ENCODE measurements at places on chromosomes 12 and 14.
A peak's percentile ranks its signal among the peaks of the same experiment; 100 is the strongest.

GRCh38 chr12:64946132-64946829, 121.8 kb downstream of the TBC1D30 start:
- DNase-seq: no peak

GRCh38 chr12:82966001-82966559, 279.4 kb downstream of the TMTC2 start:
- no peak for DNase-seq

DNA sequence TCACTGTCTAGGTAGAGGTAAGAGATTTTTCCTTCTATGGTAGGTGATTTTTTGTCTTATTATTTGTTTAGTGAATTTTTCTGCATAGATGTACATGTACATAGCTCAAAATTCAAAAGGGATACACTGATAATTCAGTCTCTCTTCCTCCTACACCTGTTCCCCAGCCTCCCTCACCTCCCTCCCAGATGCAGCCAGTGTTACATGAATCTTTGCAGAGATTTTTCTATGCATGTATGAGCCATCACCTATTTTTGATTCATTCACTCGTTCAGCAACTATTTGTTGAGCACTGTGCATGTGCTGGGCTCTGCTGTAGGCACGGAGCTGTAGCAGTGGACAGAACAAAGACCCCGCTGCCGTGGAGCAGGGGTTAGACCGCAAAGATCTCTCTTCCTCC, 218.9 kb downstream of the AACS start:
- DNase-seq: no peak

GRCh38 chr14:29462321-29462720, 465.3 kb downstream of the PRKD1 start:
- no peak for DNase-seq

- DNase-seq: peak; percentile 4
Measured at GRCh38 chr14:64137657-64138290, 156.4 kb downstream of the ESR2 start.

DNA sequence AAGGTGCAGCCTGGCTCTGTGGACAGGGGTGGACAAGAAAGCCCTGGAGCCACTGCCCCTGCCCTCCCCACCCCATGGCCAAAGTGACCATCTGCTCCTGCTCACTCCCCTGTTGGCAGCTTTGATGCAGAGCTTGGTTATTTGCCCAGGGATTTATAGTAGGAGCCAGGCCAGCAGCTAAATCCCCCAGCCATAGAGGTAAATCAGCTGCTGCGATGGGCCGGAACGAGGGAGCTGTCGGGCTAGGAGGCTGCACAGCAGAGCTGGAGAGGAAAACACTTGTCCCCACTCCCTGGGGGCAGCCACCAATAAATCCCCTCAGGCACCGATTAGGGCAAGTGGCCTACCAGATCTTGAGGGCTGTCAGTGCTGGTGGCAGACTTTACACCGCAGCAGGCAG, 26.0 kb downstream of the SMUG1 start:
- no peak for DNase-seq

- no peak for DNase-seq
Measured at GRCh38 chr12:112848338-112848715, 56.8 kb downstream of the RPH3A start.

- DNase-seq: no peak
Measured at GRCh38 chr12:2354151-2354991, 301.6 kb downstream of the CACNA1C start.

GRCh38 chr12:55060470-55060869, 40.7 kb downstream of the NEUROD4 start:
- DNase-seq: peak; percentile 28

GRCh38 chr14:61381553-61381952, 60.2 kb downstream of the PRKCH start:
- no peak for DNase-seq

GRCh38 chr14:24426150-24426911, 3.1 kb downstream of the CBLN3 start:
- DNase-seq: no peak

DNA sequence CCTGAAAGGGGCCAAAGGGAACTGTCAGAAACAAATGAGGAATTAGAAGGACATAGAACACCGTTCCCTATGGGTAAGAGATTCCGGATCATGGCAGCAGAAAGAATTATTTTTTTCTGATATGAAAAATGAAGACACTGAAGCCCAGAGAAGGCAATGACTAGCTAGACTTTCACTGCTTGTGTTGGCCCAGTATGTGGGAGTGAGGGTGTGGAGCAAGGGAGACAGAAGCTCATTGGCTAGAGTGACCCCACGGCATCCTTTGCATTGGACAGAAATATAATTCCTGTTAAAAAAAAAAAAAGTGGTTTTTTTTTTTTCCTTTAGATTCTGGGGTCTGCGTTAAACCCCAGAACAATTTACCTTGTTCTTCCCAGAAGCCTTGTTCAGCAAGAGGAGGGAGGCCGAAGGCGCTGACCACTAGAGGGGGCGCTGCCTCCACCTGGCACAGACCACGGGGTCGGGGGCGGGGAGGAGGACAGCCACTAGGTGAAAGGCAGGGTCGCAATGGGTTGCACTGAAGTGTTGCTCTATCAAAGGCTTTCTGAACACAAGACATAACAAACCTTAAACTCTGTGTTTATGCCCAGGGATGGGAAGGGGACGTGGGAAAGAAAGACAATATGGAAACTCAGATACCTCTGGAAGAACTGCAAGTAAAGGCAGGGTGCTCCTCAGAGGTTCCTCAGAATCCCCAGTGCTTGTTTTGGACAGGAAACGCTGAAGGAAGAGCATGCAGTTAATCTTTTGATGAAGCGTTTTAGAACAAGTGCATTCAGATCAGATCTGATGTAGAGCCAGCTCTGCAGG, 156.8 kb downstream of the KCNA5 start:
- DNase-seq: peak; percentile 48

- DNase-seq: no peak
Measured at GRCh38 chr12:76939701-76940100, 60.9 kb upstream of the CSRP2 start.

- DNase-seq: peak; percentile 44
Measured at GRCh38 chr12:15532364-15532977, 210.2 kb downstream of the PTPRO start.

DNA sequence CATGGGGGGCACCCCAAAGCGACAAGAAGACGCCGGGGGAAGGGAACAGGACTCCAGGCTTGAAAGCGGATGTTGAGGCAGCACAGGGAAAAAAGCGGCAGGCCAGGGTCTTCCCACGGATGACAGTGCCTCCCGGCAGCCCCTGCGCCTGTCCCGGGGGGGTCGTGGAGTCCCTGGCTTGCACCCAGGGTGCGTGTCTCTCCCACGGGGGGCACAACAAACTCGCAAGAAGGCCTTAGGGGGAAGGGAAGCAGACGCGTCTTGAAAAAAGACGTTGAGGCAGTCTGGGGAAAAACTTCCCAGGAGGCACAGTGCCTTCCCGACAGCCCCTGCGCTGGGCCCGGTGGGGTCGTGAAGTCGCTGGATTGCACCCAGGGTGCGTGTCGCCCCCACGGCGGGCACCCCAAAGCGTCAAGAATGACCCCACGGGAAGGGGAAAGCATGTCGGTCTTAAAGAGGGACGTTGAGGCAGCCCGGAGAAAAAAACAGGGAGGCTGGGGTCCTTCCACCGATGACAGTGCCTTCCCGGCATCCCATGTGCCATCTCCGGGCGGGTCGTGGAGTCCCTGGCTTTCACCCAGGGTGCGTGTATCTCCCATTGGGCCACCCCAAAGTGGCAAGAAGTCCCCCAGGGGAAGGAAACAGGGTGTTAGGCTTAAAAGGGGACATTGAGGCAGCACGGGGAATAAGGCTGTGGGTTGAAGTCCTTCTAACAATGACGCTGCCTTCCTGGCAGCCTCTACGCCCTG, 159.9 kb upstream of the ALG10B start:
- DNase-seq: no peak

GRCh38 chr12:3679831-3680230, 73.1 kb downstream of the CRACR2A start:
- DNase-seq: no peak

DNA sequence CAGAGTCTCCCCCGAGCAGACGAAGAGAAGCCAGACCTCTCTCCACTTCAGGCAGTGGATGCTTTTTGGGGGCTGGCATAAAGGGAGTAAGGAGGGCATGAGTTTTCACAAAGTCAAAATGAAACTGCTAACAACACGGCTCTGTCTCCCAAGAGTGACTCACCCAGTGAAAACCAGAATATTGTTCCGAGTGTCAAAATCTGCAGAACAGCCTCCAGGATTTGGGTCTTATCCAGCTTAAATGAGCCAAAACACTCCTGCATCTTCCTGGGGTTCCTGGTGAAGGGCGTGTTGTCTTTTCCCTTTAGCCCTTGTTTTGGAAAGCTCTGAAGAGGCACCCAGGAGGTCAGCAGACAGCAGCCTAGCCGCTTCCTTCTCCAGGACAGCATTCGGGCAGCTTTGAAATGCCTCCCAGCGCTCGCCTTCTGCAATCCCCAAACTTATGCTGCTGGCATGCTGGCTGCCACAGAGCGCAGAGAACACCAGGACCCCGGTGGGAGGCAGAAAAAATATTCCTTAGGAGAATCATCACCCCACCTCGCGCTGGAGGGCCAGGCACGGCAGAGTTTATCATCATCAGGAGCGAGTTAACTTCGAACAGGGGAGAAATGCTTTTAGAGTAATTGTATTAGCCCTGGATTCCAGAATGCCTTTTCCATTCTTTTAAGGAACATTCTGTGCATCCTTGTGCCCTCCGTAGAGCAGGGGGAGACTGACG, 117.7 kb upstream of the NCOR2 start:
- DNase-seq: peak; percentile 17

DNA sequence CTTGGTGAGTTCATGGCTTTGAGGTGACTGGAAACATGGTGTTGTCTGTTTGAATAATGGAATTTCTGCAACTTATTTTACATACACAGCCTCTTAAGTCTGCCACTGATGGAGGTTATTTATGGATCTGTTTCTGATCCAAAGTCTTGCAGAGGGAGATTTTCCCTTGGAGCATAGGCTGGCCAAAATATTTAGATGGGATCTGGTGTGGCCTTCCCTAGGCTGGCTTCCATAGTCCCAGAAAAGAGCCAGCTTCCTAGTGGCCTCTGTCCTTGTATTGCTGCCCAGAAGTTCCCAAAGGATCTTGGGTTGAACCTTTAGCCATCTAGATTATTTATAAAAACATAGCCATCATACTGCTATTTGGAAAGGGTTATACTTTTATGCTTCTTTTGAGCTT, 491.1 kb upstream of the RGS6 start:
- no peak for DNase-seq

GRCh38 chr14:92917041-92917940, 5.7 kb upstream of the CHGA start:
- no peak for DNase-seq

- DNase-seq: no peak
Measured at GRCh38 chr14:84390010-84390409, 1139.9 kb upstream of the FLRT2 start.

DNA sequence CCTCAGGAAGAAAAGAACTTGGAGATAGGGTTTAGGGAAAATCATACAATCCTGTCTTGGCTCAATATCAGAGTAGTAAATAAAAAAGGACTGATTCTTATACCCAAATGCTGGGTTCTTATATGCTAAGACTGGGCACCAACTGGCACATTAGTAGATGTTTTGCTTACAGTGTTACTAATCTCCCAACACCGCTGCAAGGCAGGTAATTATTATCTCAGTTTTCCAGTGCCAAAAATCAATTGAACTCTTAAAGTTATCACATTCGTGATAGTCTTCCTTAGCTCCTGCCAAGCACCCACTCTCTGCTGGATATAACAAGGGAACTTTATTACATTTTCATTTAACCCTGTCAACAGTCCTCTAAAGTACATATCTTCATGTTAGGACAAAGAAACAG, 25.0 kb upstream of the HIGD1C start:
- no peak for DNase-seq

- DNase-seq: no peak
Measured at GRCh38 chr14:104209985-104210816, 71.8 kb downstream of the KIF26A start.

- DNase-seq: no peak
Measured at GRCh38 chr14:61219673-61220072, 61.5 kb downstream of the TMEM30B start.

DNA sequence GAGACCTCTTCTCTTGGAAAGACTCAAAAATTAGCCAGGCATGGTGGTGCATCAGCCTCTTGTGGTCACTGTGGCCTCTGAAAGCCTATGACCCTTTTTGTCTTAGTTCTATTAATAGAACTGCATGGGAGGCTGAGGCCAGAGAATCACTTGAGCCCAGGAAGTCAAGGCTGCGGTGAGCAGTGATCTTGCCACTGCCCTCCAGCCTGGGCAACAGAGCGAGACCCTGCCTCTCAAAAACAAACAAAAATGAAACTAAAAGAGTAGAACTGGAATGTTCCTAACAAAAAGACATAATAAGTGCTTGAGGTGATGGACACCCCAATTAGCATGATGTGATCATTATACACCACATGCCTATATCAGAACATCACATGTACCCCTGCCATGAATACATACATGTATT, 197.0 kb upstream of the EEA1 start:
- DNase-seq: no peak

DNA sequence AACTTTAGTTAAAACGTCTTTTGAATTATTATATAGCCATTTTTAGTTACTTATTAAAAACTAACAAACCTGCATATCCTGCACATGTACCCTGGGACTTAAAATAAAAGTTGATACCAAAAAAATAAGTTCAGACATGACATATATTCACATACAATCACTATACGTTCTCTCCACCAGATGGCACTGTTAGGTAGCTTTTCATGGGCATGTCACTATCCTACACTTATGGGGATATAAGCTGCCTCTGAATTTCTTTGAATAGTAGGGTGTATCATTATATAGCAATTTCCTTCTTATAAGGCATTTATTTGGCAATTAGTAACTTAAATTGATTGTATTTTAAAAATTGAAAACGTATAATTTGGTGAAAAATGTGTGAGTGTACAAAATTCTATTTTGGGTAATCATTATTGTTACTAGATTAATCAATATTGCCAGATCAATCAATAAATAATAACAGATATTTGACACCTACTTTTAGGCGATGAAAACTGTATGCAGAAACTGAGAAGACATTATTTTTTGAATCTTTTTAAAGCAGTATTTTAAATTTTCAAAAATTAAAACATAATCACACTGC, 31.8 kb upstream of the OR10A7 start:
- peak; percentile 32 for DNase-seq

GRCh38 chr12:75583355-75583754, 71.9 kb upstream of the KRR1 start:
- DNase-seq: no peak

GRCh38 chr12:108821407-108822397, 35.7 kb downstream of the SSH1 start:
- peak; percentile 41 for DNase-seq

GRCh38 chr12:46089414-46090162, 99.2 kb upstream of the SCAF11 start:
- no peak for DNase-seq

- no peak for DNase-seq
Measured at GRCh38 chr14:65972891-65973290, 513.3 kb upstream of the CCDC196 start.

DNA sequence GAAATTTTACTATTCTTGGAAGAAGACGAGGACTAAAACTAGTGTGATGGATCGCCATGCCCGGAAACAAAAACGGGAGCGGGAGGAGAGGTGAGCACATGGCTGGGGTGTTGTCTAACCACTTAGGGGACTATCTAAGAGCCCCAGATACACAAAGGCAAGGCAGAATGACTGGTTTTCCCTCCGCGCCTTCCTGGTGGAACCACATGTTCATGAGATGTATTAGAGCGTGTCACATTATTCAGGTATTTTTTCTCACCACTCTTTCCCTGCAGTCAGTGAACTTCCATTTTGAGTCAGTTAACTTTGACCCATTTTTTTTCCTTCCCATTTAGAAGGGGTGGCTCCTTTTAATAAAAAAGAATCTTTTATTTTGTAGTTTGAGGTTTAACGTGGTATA, 68.8 kb upstream of the TRAF3 start:
- DNase-seq: no peak

GRCh38 chr12:124667506-124668326, 100.3 kb upstream of the NCOR2 start:
- DNase-seq: no peak
